Activated CD4-positive, alpha-beta T cell treated with anti-CD3 and anti-CD28 coated beads, Interleukin-2, amount 10 ng/mL, durations not matched to agents 24 days and 14 days (primary cell): ENCODE measurements at places on chromosomes 6 and 20. TPM values are rescaled to one million over a fixed set of nuclear protein-coding genes. Genes with fewer than 3 reads are reported as not detected.

Gene RFX6
- not detected in 2 replicates for total RNA-seq

Gene CLVS2
- total RNA-seq: not detected in 2 replicates

Gene MUCL3
- not detected in 2 replicates for total RNA-seq

GRCh38 chr20:38148328-38149102, 16.6 kb downstream of the TGM2 start:
- H3K4me3 ChIP-seq: no peak overlapping the region
- no peak for DNase-seq
- H3K27me3 ChIP-seq: no peaks in the 10 kb centered on the region
- no peak overlapping the region for H3K27ac ChIP-seq

DNA sequence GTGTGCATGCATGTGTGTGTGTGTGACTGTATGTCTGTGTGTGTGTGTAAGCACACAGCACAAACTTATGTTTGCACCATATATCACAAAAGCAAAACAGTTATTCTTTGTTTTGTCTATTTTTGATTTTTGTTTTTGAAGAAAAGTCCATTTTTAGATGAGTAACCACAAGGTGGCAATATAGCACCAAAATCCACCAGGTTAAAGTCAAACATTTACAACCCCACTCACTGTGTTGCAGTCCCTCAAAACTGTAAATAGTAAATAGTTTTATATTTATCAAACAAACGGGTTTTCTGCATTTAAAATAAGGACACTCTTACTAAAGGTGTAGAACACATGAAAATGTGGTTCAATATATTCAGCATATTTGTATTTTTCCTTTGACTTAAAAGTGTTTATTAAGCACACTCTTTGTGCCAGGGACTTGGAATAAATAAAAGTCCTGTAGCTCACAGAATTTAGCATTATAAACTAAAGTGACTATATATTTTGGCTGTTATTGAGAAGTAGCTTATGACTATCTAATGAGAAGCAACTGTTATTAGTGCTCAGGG, 118.5 kb downstream of the GFRAL start:
- no peak for DNase-seq
- no peak overlapping the region for H3K27ac ChIP-seq
- H3K4me1 ChIP-seq: no peaks in the 10 kb centered on the region
- no peaks in the 10 kb centered on the region for H3K27me3 ChIP-seq

GRCh38 chr6:54059683-54060082, 51.6 kb upstream of the MLIP start:
- H3K27ac ChIP-seq: no peak overlapping the region
- no peak overlapping the region for H3K4me3 ChIP-seq
- no peaks in the 10 kb centered on the region for H3K4me1 ChIP-seq
- no peak for DNase-seq
- H3K27me3 ChIP-seq: no peaks in the 10 kb centered on the region

GRCh38 chr6:137802408-137803182, 64.5 kb upstream of the TNFAIP3 start:
- no peak overlapping the region for H3K27ac ChIP-seq
- no peaks in the 10 kb centered on the region for H3K27me3 ChIP-seq
- H3K4me1 ChIP-seq: peaks cover 54% of the 10 kb centered on the region
- no peak for DNase-seq

GRCh38 chr6:84455511-84456029, 228.1 kb upstream of the CEP162 start:
- H3K4me3 ChIP-seq: no peak overlapping the region
- no peak for DNase-seq
- no peaks in the 10 kb centered on the region for H3K4me1 ChIP-seq

DNA sequence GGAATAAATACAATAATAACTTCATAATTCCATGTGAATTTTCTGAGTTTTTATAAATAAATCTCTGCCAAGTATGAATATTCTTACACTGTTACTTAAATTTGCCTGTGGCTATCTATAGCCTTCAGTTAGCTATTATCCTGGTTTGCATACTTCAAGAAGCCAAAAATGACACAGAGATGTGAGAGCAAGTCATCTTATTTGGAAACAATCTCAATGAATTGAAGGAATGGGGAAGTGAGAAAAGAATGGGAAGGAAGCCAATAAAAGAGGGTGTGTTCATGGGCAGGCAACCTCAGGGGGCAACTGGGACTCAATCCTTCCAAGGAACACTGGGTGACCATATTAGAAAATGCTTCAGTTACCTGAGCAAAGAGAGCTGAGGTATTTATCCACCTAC, 9.9 kb downstream of the HAO1 start:
- peaks cover 5% of the 10 kb centered on the region for H3K27me3 ChIP-seq
- no peak overlapping the region for H3K27ac ChIP-seq
- no peak for DNase-seq
- no peak overlapping the region for H3K4me3 ChIP-seq

- H3K36me3 ChIP-seq: no peaks in the 10 kb centered on the region
- no peak overlapping the region for H3K4me3 ChIP-seq
- H3K4me1 ChIP-seq: no peaks in the 10 kb centered on the region
- DNase-seq: no peak
These were observed 546.9 kb downstream of the HACE1 start for GRCh38 chr6:104312851-104313250.
